HEK293T (cell line): ENCODE measurements at places on chromosomes 5 and 9.

DNA sequence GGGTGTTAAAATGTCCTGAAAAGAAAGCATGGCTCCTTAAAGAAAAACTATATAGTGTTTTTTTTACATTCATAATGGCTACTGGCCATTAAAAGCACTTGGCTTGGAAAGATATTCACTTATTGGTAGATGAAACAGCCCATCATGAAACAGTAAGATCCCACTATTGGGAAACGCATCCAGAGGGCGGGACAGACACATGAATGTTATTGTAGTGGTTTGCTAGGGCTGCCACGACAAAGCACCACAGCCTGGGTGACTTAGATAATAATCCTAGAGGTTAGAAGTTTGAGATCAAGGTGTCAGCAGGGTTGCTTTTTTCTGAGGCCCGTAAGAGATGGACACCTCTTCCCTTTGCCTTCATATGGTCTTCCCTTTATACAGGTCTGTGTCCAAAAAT lies 139.4 kb upstream of the ANKH start:
- no peak for DNase-seq

DNA sequence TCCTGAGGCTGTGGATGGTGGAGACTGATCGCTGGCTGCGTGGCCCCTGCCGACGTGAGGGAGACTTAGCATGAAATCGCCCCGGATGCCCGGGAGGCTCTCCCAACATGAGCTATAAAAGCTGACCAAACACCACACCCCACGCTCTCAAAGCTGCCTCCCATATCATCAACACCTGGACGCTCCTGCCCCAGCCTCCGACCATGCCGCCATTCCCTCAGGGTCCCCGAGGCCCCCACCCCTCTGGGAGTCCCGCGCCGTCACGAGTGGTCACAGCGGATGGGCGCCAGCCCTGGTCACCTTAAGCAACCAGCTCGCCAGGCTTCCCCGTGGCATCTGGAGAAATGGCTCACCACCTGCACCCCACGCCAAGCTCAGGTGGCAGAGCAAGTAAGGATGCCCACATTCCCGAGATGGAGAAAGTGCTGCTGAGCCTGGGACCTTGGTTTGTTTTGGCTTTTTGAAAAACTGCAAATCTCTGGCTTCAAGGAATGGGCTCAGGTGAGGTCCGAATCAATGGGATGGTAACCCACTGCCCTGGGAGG lies 196.0 kb downstream of the MED10 start:
- no peak for DNase-seq

DNA sequence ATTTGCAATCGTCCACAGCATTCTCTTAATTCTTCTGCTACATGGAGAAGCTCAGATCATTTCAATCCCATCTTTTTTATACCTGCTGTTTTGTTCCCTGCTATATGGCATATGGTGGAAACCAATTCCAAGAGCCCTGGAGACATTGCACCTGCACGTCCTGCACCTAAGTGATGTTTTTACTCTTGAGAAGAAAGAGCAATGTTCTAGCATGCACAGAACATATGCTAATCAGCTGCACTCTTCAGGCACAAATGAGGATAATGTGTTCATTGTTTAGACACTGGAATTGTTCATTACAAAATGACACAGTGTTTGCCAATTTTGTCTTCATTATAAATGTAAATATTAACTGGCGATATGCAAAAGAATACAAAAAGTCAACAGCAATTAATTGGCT lies 935.8 kb downstream of the TLE4 start:
- no peak for DNase-seq

DNA sequence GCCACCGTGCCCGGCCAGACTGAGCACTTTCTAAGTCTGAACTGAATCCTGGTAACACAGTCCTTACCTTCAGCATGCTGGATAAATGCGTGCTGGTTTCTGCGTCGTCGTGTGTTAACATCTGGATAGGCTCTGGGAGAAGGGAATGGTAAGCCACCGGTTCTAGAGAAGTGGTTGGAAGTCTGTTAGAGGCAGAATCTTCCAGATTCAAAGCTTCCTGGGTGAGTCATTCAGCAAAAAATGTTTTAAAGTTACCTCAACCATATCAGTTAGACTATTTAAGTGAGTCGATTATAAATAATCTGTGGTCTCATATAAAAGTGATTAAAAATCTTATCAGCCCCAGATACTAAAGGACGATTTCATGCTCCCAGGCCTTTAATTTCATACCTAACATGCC lies 256.5 kb upstream of the NFIL3 start:
- DNase-seq, result no peak

DNA sequence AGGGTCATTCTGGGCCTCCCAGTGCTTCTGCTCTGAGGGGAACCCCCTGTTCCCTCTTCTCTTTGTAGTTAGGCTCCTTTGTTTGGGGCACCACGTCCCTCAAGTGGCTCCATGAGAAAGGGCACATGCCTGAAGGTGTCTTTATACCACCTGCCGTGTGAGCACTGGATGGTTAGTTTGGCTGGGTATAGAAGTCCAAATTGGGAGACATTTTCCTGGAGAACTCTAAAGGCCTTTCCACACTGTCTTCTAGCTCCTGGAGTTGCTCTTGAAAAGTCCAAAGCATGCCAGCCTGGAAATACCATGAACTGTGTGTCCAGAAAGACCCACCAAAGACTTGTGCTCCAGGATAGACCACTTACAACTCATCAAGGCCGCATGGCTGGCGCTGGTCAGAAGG lies 11.1 kb upstream of the CCDC187 start:
- no peak for DNase-seq

- no peak for DNase-seq
Observed at GRCh38 chr9:125440411-125440810, 178.8 kb downstream of the GAPVD1 start.

- DNase-seq, result no peak
Observed at GRCh38 chr5:144191531-144191930, 20.9 kb downstream of the KCTD16 start.

- DNase-seq, result no peak
Observed at GRCh38 chr9:70954126-70954525, 167.3 kb downstream of the TRPM3 start.

DNA sequence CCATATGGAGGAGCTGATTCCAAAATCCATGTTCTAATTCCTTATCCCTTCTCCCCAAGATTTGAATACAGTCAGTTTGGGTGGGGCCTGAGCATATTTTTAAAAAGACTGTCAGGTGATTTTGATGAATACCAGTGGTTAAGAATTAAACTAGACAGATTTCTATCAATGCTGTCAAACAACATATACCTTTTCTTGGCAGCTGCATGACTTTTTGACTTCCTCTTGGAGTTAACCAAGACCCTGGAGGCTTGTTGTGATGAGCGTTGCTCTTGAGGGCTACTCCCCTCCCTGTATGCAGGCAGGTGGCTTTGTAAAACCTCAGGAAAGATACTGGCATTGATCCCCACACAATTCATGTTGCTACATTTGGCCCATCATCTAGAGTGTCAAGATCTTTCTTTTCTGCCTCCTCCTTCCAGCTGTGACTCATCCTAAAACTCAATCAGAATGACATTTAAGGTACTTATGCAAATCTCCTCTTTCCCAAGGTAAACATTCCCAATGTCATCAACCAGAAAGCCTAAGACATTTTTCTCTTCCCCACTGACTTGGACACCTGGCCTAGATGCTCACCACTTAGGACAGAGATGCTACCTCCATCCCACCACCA lies 61.7 kb downstream of the PPP2R2B start:
- no peak for DNase-seq

DNA sequence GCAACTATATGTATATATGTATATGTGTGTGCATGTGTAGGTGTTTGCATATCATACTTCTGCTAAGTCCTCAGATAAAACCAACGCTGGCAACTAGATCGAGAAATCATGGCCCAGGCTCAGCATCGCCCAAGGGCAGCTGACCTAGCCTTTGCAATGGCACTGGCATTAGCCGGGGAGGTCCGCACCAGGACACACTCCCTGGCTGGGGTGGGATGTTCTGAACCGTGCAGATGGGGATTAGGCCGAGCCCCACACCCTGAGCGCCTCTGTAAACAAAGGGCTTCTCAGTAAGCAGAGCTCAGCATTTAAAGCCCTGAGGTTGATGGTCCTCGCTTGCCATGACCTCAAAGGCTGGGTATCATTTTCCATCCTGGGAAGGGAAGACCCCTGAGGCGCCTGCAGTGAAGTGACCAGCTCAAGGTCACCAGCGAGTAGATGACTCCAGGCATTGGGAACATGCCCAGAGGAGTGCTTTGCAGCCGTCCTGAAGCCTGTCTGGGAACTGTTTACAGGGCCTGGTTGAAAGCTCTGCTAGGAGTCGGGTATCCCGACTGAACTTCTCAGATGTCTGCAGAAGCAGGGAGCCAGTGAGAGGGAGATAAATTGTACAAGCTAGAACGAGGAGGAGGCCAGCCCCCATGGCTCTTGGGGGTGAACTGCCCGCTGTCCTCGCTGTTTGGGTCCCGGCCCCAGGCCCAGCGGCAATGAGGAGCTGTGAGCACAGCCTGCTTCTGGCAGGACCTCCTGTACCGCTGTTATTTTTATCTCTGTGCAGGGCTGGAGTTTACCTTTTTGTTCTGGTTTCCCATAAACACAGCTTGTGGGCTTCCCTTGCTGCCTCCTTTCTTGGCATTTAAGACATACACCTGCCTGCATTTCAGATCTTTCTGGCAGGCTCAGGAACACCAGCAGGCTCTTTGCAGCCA lies 18.4 kb downstream of the GADD45G start:
- no peak for DNase-seq

- DNase-seq, result no peak
Observed at GRCh38 chr9:2059274-2059929, 44.3 kb downstream of the SMARCA2 start.

DNA sequence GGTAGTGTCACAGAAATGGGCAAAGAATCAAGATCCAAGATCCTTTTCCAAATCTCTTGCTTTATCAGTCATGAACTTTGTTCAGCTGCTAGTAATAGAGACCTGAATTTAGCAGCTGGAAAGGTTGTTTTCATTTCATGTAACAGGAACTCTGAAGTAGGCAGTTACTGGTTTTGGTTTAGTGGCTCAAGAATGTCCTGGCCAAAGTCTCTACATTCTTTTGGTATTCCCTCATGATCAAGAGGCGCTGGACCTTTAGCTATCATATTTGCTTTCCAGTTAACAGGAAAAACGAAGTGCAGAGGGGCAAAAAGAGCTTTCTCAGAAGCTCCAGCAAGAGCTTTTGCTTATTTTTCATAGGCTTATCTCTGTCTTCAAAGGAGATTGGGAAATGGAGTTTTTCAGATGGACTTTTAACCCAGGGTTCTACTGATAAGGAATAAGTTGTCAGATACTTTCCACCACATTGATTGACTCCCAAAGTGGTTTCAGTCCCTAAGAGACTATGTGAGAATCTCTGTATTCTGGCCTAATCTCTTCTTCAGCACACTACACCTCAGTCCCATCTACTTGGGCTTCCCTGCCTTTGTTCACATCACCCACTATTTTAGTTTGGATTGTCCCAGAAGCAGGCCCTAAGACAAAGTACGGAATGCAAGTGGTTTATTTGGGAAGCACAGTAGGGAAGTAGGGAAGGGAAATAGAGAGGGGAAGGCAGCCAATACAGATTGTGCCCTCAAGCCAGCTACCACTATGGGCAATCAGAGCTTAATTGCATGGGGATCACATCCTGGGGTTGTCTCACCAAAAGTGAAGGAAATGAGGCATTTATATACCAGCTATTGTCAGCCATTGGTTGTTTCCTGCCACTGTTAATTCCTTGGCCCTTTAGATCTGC lies 359.3 kb downstream of the LRRC70 start:
- no peak for DNase-seq

- no peak for DNase-seq
Observed at GRCh38 chr5:176692839-176693476, 45.7 kb downstream of the TSPAN17 start.

- no peak for DNase-seq
Observed at GRCh38 chr9:127987103-127987614, 6.4 kb upstream of the EEIG1 start.

GRCh38 chr5:140391312-140391711 lies 10.3 kb upstream of the ANKHD1 start:
- no peak for DNase-seq

- DNase-seq, result no peak
Observed at GRCh38 chr9:110835404-110835803, 166.8 kb downstream of the MUSK start.

DNA sequence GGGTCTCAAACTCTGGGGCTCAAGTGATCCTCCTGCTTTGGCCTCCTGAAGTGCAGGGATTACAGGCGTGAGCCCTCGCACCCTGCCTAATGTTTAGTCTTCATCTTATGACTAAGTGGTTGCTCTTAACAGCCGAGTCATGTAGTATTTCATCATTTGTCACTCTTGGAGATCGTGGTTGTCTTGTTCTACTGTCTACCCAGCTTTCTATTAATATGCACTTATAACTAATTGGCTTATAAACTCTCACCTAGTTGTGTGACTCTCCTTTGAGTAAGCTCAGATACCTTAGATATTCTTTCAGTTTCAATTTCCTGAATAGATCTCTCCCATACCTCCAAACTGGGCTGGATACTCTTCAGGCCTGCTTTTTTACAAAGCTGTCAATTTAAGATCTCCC lies 19.9 kb downstream of the SLC44A1 start:
- no peak for DNase-seq

GRCh38 chr5:60541980-60542379 lies 158.0 kb downstream of the DEPDC1B start:
- DNase-seq, result no peak

- DNase-seq, result no peak
Observed at GRCh38 chr9:121434969-121435368, 64.7 kb downstream of the GGTA1 start.

DNA sequence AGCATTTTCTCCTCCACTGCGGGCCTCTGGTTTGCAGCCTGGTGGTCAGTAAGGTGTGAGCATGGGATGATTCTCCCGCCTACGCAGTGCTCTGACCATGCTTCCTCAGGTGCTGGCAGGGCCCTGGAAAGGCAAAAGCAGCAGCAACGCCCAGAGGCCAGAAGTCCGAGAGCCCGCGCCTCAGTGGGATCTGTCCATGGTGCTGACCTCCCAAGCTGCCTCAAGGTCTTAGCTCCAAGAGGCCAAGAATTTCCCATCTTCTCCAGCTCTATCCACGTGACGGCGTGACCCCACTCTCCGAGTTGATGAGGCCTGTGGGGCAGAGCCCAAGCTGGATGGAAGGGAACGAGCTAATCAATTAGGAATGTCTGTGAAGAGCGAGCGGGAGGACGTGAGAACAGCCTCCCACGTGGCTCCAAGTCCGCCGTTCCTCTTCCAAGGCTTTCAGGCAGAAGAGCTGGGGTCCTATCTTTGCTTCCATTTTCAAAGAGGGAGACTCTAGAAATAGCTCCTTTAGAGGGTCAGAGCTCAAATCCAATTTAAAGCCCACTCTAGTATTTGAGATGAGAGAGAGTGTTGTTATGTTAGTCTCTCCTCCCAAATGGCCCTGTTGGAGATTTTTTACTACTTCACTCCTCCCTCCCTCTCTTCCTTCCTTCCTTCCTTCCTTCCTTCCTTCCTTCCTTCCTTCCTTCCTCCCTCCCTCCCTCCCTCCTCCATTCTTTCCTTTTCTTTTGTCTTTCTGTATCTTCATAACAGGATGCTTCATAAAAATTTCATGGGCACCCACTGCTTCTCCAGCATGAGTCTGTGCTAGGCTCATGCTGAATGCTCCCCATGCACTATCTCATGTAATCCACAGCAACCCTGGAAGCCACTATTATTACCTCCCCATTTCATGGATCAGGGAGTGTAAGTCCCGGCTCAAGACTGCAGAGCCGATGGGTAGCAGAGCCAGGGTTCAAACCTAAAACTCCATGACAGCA lies 69.3 kb downstream of the OLFM1 start:
- DNase-seq, result peak; percentile 76
